ENCODE measurements at places on chromosomes 4 and X. TPM values are rescaled to one million over a fixed set of nuclear protein-coding genes. Genes with fewer than 3 reads are reported as not detected.

Gene QRFPR
- total RNA-seq = not detected

Gene SLC9A7
- total RNA-seq = 36.0 TPM

Gene KLB
- total RNA-seq = not detected

Gene CXCL3
- total RNA-seq = 18.5 TPM

Gene G3BP2
- total RNA-seq = 166 TPM

Gene HSFX2
- total RNA-seq = 0.14 TPM

Gene GLRA3
- not detected for total RNA-seq

Gene GUCY1B1
- 6.3 TPM for total RNA-seq

Data from smooth muscle cell of bladder (primary cell).